Kidney (tissue), 22 donors: ENCODE measurements at places on chromosomes 4 and X.
A peak's percentile ranks its signal among the peaks of the same experiment; 100 is the strongest.

- H3K27me3 ChIP-seq, result no peaks in the 10 kb centered on the region
- H3K4me1 ChIP-seq, result no peaks in the 10 kb centered on the region
- no peak overlapping the region for H3K4me3 ChIP-seq
- no peak overlapping the region for H3K27ac ChIP-seq
- DNase-seq, result no peak
Measured at GRCh38 chr4:154456889-154457288, 34.7 kb downstream of the DCHS2 start.

GRCh38 chrX:13828392-13828791 lies 11.5 kb upstream of the GPM6B start:
- H3K4me1 ChIP-seq, result no peaks in the 10 kb centered on the region
- H3K27me3 ChIP-seq, result peaks cover 13% of the 10 kb centered on the region
- H3K4me3 ChIP-seq, result no peak overlapping the region
- DNase-seq, result no peak
- H3K27ac ChIP-seq, result no peak overlapping the region
- no peaks in the 10 kb centered on the region for H3K36me3 ChIP-seq

DNA sequence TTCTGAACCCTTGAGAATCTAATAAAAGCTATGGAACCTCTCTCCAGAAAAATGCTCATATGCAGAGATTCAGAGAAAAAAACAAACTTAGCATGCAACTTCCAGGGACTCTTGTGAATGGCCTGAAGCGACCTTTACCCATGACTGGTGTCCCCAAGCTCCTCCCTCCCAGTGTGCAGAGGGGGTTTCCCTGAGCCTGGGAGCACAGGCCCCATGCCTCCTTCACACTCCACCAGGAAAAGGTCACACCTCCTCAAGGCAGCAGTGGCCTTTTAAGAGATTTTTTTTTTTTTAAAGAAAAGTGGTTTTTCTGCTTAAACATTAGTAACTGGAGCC lies 13.3 kb upstream of the UBA6 start:
- no peak overlapping the region for H3K4me3 ChIP-seq
- peaks cover 7% of the 10 kb centered on the region for H3K36me3 ChIP-seq
- H3K4me1 ChIP-seq, result no peaks in the 10 kb centered on the region
- peak; percentile 7 for DNase-seq
- no peaks in the 10 kb centered on the region for H3K27me3 ChIP-seq

- peak overlapping the region; percentile 44 for H3K27ac ChIP-seq
- peaks cover 10% of the 10 kb centered on the region for H3K4me1 ChIP-seq
- no peaks in the 10 kb centered on the region for H3K27me3 ChIP-seq
- peak overlapping the region; percentile 59 for H3K4me3 ChIP-seq
- no peak for DNase-seq
- H3K36me3 ChIP-seq, result peaks cover 3% of the 10 kb centered on the region
Measured at GRCh38 chr4:15479913-15480185, 10.2 kb downstream of the CC2D2A start.

- no peaks in the 10 kb centered on the region for H3K4me1 ChIP-seq
- peak within 1 kb of the TSS; percentile 9 for H3K4me3 ChIP-seq
- H3K27me3 ChIP-seq, result no peaks in the 10 kb centered on the region
Measured at GRCh38 chr4:118034053-118034785, at the start of gene NDST3. Gene NDST3, plus strand, starts transcription at chr4:118034486. Its CDS starts 19,425 bp downstream, at chr4:118053911.

GRCh38 chrX:29617725-29618124 lies 597.6 kb upstream of the MAGEB2 start:
- no peak overlapping the region for H3K27ac ChIP-seq
- DNase-seq, result no peak
- no peaks in the 10 kb centered on the region for H3K4me1 ChIP-seq

GRCh38 chr4:98969878-98970785 lies 25.4 kb upstream of the METAP1 start:
- H3K36me3 ChIP-seq, result no peaks in the 10 kb centered on the region
- H3K27me3 ChIP-seq, result no peaks in the 10 kb centered on the region
- H3K4me3 ChIP-seq, result no peak overlapping the region
- H3K27ac ChIP-seq, result no peak overlapping the region
- H3K4me1 ChIP-seq, result no peaks in the 10 kb centered on the region

GRCh38 chrX:47483306-47484268 lies 565 bp upstream of the ZNF41 start:
- no peaks in the 10 kb centered on the region for H3K36me3 ChIP-seq
- peak; percentile 67 for DNase-seq
- H3K4me3 ChIP-seq, result peak overlapping the region; percentile 83
- H3K27ac ChIP-seq, result peak overlapping the region; percentile 82

GRCh38 chr4:17320046-17320445 lies 191.8 kb downstream of the QDPR start:
- no peak for DNase-seq
- H3K36me3 ChIP-seq, result no peaks in the 10 kb centered on the region
- H3K27ac ChIP-seq, result no peak overlapping the region
- no peaks in the 10 kb centered on the region for H3K27me3 ChIP-seq
- H3K4me1 ChIP-seq, result no peaks in the 10 kb centered on the region

DNA sequence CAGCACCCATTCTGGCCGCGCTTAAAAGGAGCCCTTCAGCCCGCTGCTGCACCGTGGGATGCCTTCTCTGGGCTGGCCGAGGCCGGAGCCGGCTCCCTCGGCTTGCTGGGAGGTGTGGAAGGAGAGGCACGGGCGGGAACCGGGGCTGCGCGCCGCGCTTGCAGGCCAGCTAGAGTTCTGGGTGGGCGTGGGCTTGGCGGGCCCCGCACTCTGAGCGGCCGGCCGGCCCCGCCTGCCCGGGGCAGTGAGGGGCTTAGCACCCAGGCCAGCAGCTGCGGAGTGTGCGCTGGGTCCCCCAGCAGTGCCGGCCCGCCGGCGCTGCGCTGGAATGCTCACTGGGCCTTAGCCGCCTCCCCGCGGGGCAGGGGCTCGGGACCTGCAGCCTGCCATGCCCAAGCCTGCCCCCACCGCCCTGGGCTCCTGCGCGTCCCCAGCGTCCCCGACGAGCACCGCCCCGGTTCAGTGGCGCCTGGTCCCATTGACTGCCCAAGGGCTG lies 111.3 kb downstream of the PCDH18 start:
- no peak overlapping the region for H3K27ac ChIP-seq
- no peaks in the 10 kb centered on the region for H3K36me3 ChIP-seq
- no peak for DNase-seq
- H3K27me3 ChIP-seq, result no peaks in the 10 kb centered on the region

GRCh38 chrX:35809781-35810180 lies 11.6 kb downstream of the MAGEB16 start:
- H3K4me1 ChIP-seq, result no peaks in the 10 kb centered on the region
- H3K4me3 ChIP-seq, result no peak overlapping the region
- H3K27ac ChIP-seq, result no peak overlapping the region
- peaks cover 2% of the 10 kb centered on the region for H3K27me3 ChIP-seq

- no peaks in the 10 kb centered on the region for H3K27me3 ChIP-seq
- no peak overlapping the region for H3K4me3 ChIP-seq
- H3K36me3 ChIP-seq, result no peaks in the 10 kb centered on the region
- no peaks in the 10 kb centered on the region for H3K4me1 ChIP-seq
Measured at GRCh38 chrX:122770581-122770980, 413.5 kb upstream of the GRIA3 start.

- H3K36me3 ChIP-seq, result no peaks in the 10 kb centered on the region
- no peaks in the 10 kb centered on the region for H3K27me3 ChIP-seq
- DNase-seq, result no peak
- H3K4me1 ChIP-seq, result no peaks in the 10 kb centered on the region
- H3K4me3 ChIP-seq, result no peak overlapping the region
Measured at GRCh38 chr4:79176351-79176750, 149.5 kb downstream of the NAA11 start.

GRCh38 chr4:119206178-119206577 lies 6.3 kb upstream of the USP53 start:
- no peaks in the 10 kb centered on the region for H3K4me1 ChIP-seq
- DNase-seq, result no peak
- H3K36me3 ChIP-seq, result no peaks in the 10 kb centered on the region
- no peak overlapping the region for H3K27ac ChIP-seq
- H3K4me3 ChIP-seq, result no peak overlapping the region

- no peaks in the 10 kb centered on the region for H3K36me3 ChIP-seq
- DNase-seq, result no peak
- no peaks in the 10 kb centered on the region for H3K27me3 ChIP-seq
- H3K27ac ChIP-seq, result no peak overlapping the region
Measured at GRCh38 chr4:121199742-121200561, 35.8 kb upstream of the TNIP3 start.

- H3K27ac ChIP-seq, result no peak overlapping the region
Measured at GRCh38 chr4:114668577-114668976, 70.0 kb downstream of the UGT8 start.
